Fibroblast of skin of left biceps (primary cell): ENCODE measurements at places on chromosomes 11 and 22.
A peak's percentile ranks its signal among the peaks of the same experiment; 100 is the strongest.

- DNase-seq, result peak; percentile 17
These were observed 74.9 kb downstream of the DEPDC5 start for GRCh38 chr22:31828739-31829138.

DNA sequence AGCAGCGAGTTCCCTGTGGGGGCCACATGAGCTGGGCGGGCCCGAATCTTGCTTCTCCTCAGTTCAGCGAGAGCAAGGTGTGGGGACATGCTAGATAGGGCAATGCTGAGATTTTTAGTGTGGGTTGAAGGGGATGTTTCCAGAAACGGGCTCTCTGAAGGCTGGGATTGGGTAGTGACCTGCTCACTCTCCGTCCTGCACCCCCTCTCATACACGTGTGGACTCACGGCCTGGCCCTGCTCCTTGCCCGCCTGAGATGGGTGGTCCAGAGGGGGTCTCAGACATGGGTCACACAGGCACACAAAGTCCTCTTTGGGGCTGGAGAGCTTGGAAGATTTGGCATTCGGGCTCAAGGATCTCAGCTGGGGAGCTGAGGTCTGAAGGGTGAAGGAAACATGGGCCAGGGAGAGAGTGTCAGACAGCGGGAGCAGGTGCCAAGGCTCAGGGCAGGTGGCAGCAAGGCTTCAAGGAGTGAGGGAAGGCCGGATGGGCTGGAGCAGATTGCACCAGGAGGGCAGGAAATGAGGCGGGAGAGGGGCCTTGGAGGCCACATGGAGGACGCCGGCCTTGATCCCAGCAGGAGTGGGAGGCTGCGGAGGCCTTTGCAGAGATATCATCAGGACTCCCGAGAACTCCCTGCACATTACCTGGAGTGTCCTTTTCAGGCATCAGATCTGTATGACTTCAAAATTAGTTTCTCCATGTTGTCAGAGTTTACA, 74.1 kb downstream of the PARVB start:
- no peak for DNase-seq

GRCh38 chr11:60996381-60997138, 25.1 kb downstream of the CD6 start:
- DNase-seq, result no peak

GRCh38 chr11:3009481-3009880, 17.4 kb upstream of the NAP1L4 start:
- DNase-seq, result no peak

- DNase-seq, result no peak
These were observed 2.3 kb downstream of the RASL10A start for GRCh38 chr22:29313126-29313575.

DNA sequence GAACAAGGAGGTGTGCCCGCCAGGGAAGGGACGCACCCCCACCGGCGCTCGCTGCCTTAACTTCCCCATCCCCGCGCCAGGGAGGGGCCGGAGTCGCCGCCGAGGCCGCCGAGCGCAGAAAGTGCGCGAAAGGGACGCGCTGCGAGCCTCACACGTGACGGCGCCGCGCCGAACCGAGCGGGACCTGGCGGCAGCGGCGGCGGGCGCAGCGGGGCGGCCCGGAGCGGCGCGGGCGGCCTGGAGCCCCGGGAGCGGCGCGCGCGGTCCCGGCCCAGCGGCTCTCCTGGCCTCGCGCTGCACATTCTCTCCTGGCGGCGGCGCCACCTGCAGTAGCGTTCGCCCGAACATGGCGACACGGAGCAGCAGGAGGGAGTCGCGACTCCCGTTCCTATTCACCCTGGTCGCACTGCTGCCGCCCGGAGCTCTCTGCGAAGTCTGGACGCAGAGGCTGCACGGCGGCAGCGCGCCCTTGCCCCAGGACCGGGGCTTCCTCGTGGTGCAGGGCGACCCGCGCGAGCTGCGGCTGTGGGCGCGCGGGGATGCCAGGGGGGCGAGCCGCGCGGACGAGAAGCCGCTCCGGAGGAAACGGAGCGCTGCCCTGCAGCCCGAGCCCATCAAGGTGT, at the start of gene SORL1:
Gene SORL1 (plus strand): TSS at position 329 of the 623 bp plus-strand sequence. CDS start 18 bp downstream, at position 347.
- no peak for DNase-seq

DNA sequence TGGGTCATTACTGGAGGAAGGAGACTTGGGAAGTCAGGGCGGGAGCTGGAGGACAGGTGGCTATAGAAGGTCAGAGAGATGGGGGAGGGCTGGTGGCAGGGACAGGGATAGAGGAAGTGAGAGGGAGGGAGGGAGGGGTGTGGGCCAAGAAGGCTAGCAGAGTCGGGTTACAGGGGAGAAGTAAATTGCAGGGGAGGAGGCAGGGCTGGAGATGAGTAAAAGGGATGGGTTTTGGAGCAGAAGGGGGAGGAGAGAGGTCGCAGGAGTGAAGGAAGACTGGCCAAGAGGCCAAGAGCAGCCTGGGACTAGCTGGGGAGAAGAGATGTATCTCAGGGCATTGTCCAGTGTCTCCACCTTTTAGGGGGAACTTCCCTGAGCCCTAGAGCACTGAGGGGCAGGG, 33.0 kb downstream of the LRRC10B start:
- DNase-seq, result no peak

- DNase-seq, result peak; percentile 8
These were observed 83.1 kb downstream of the OR5AK2 start for GRCh38 chr11:57071829-57072228.

DNA sequence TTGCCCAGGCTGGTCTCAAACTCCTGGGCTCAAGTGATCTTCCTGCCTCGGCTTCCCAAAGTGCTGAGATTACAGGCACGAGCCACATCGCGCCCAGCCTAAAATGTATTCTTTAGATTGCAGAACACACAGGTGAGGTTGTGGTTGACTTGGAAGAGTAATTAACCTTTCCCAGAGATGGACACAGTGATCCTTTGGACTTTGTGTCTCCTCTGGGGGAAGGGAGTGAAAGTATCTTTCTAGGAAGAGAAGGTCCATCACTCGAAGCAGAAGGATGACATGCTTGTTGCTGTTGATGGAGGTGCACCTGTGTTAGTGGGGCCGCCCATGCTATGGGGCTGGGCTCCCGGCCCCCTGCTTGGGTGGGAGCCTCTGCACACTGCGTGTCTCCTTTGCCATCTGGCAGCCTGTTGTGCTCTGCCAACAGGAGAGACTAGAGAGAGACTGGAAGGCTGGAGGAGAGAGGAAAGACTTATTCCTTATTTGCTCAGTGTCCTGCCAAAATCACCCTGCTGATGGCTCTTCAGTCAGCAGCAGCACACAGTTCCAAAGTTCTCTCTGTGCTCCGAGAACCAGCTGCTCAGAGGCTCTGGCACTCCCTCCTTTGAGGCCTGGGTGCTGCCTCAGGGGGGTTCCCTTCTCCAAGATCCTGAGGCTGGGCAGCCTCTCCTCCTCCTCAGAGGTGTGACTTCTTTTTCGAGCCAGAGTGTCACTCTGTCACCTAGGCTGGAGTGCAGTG, 33.1 kb upstream of the CYB5R3 start:
- DNase-seq, result no peak

DNA sequence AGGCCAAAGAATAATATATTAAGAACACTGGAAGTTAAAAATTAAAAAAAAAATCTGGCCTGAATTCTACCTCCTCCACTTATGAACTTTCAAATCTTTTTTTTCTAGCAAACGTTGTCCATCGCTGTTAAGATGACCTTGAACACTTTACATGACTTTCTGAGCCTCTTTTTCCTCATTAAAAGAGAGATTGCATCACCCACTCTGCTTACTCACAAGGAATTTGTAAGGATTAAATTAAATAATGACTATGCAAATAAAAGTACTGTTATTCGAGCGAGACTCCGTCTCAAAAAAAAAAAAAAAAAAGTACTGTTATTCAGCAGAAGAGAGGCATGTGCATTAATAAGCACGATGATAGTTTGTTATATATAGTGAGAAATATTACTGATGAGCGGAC, 285.1 kb upstream of the CCDC90B start:
- DNase-seq, result no peak

DNA sequence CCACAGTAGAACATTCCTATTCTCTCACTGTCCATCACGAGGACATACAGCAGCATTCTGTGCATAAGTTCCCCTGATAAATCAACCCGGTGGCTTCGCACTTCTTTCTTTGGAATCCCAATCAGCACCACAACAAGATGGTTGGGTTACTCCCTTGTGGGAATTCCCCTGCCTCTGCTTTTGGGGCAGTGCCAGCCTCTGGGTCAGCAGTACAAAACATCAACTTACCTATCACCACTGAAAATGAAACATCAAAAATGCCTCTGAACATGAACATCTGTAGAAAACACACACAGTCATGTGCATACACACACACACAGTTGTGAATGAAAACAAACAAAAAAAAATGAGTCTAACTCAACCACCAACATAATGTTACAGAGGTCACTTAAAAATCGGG, 79.3 kb downstream of the KCNA4 start:
- no peak for DNase-seq

DNA sequence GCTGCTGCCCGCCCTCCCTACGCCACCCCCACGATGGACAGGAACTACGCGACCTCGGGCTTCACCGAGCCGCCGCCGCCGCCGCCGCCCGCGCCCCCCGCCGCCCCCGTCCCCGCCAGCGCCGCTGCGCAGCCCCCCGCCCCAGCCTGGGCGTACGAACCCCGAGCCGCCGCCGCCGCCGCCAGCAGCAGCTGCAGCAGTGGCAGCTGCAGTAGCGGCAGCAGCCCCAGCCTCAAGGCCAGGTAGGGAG, 407 bp downstream of the QSER1 start:
- DNase-seq, result no peak

DNA sequence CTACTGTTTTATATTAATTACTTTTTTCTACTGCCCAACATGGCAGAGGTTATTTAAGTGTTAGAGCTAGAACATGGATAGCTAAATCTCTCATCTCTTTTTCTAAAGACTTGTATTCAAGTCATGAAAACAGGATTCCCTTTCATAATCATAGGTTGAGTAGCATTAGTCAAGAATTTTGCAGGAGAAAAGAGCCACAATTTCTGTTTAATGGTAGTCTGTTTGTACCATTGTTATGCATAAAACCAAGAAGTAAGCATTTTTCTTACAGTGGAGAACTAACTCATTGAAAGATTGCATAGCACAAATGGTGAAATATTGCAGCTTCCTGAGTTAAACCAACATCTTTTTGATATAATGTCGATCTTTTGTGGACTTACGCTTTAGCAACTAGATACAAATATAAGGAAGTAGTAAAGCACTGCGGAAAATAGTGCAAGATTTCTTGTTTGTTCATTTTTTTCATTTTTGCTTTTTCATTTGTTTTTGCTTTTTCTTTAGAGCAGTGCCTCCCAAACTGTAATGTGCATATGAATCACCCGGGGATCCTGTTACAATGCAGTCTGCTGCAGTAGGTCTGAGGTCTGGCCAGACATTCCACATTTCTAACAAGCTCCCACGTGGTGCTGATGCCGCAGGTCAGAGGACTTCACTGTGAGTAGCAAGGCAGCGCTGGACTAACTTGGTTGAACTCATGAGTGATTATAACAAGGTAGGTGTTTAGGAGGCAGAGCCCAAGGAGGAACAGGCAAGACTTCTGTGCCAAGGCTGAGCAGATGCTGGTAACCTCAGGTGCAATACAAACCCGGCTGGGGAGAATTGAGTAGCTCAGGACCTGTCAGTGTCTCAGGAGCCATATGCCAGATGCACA, 4.6 kb downstream of the ETS1 start:
- DNase-seq, result peak; percentile 67

DNA sequence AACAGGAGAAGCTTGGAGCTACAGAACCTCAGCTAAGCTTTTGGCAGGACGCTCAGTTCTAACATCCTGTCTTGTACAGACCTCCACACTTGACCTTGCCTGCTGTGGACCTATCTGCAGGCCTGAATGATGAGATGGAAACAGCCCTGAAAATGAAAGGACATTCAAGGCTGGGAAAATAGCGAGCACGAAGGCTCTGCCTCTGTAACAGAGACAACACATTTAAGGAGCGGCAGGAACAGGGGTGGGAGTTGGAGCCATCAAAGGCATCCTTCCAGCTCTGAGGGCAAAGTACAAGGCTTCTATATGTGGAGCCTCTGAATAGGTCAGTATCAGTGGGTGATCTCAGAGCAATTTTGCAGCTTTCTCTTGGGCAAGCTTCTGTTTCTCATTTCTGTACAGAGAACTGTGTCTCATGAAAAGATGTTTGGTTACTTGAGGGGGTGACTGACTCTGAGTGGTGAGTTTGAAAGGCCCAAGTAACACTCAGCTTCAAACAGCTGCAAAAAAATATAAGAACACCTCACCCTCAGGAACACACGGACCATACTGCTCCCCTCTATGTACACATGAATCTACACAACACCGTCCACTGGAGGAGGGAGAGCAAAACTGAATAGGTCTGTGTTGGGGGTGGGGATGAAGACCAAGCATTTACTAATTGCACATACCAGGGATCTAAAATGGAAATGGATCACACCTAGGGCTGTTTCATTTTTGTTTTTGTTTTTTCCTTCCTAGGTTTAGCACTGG, 101.6 kb downstream of the CCDC81 start:
- DNase-seq, result no peak

- DNase-seq, result no peak
These were observed 1049.1 kb downstream of the BRD1 start for GRCh38 chr22:48778308-48779195.

- peak; percentile 74 for DNase-seq
These were observed 1564.8 kb upstream of the TENM4 start for GRCh38 chr11:81005595-81005994.

- no peak for DNase-seq
These were observed 107.0 kb downstream of the ME3 start for GRCh38 chr11:86565388-86565787.

DNA sequence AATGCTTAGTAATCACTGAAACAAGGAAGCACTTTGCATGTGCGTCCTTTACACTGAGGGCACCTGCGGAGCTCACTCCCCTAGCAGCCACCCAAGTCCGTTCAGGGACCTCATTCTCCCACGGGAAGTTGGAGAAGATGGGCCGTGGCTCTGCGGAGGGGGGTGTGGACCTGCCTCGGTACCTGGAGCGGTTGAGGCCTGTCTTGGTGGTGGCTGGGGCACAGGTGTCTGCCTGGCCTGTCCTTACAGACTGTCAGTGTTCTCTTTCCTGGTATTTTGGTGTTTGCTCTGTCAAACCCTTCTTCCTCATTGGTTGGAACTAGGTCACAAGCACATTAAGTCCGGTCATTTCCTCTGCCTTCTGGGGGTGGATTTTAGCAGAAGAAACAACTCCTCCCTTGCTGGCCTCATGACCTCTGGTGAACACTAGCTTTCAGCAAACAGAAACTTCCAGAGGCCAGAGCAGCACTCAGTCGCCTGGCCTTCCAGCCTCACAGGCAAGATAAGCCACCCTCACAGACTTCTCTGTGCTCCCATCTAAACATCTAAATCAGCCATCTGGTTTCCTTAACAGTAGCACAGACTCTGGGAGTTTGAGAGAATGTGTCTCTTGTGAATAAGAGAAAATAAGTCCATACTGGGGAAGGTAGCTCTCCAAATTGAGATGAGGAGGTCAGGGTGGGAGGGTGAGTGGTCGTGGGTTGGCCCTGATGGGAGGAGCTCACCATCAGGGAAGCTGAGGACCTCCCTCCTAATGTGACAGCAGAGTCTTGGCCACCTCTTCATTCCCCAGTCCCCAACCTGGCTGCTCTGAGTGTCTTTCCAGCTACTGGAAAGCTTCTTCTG, 8.6 kb downstream of the SNAP29 start:
- no peak for DNase-seq
